Thymus (tissue), 14 donors: ENCODE measurements at places on chromosomes 5 and 9. TPM values are rescaled to one million over a fixed set of nuclear protein-coding genes. Genes with fewer than 3 reads are reported as not detected.

The DMGDH gene
- 0.99 TPM for total RNA-seq

GRCh38 chr5:143931476-143931875 is 119.5 kb downstream of the HMHB1 start:
- H3K27ac ChIP-seq, result no peak overlapping the region
- DNase-seq, result no peak
- H3K27me3 ChIP-seq, result no peaks in the 10 kb centered on the region
- no peak overlapping the region for H3K4me3 ChIP-seq
- H3K4me1 ChIP-seq, result no peaks in the 10 kb centered on the region

DNA sequence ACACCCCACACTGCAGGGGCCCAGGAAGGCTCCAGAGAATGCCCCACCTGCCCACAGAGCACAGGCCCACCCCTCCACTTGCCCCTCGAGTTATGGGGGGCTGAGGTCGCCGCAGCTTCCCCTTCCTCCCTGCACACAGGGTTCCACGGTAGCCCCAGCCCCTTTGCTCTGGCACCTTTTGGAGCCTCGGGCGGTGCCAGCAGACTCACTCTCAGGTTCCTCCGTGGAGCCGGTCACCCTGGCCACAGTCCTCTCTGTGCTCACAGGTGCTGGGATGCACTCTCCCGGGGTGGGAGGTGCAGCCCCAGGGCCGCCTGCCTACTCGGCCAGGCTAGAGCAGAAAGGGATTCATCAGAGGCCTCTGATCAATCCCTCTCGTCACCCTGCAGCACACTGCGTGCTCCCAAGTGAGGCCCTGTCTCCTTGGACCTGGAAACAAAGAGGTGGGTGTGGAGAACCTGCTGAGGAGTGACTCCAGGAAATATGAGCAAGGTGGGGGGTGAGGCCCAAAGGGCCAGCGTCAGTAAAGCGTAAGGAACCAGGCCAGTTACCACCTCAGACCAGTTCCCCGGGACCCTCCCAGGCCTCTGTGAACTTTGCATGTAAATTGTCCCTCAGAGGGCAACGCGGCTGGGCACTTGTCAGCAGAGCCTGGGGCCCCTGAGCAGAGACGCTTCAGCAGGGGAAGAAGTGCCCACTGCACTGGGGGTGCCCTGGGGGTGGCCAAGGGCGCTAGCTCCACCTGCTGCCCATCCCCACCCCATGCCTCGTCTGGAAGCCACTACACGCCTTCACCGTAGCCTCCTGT is 167.8 kb downstream of the OLFM1 start:
- H3K36me3 ChIP-seq, result no peaks in the 10 kb centered on the region
- H3K4me3 ChIP-seq, result no peak overlapping the region
- no peak for DNase-seq
- no peak overlapping the region for H3K27ac ChIP-seq

- H3K27ac ChIP-seq, result no peak overlapping the region
- no peak overlapping the region for H3K4me3 ChIP-seq
- H3K36me3 ChIP-seq, result no peaks in the 10 kb centered on the region
- no peaks in the 10 kb centered on the region for H3K27me3 ChIP-seq
- no peaks in the 10 kb centered on the region for H3K4me1 ChIP-seq
Measured at GRCh38 chr5:82901281-82901888, 175.8 kb downstream of the TMEM167A start.

- peak; percentile 43 for DNase-seq
- no peaks in the 10 kb centered on the region for H3K36me3 ChIP-seq
- H3K27me3 ChIP-seq, result no peaks in the 10 kb centered on the region
- no peak overlapping the region for H3K4me3 ChIP-seq
- peak overlapping the region; percentile 70 for H3K27ac ChIP-seq
Measured at GRCh38 chr5:135426102-135427082, 20.8 kb downstream of the DCANP1 start.

- no peaks in the 10 kb centered on the region for H3K27me3 ChIP-seq
- DNase-seq, result no peak
- H3K36me3 ChIP-seq, result peaks cover 37% of the 10 kb centered on the region
- no peak overlapping the region for H3K4me3 ChIP-seq
- H3K4me1 ChIP-seq, result peaks cover 10% of the 10 kb centered on the region
- no peak overlapping the region for H3K27ac ChIP-seq
Measured at GRCh38 chr9:122819326-122819725, 9.1 kb downstream of the PDCL start.

The PCDHGA6 gene
- 0.47 TPM for total RNA-seq

The IDNK gene
- 19.2 TPM for total RNA-seq

- H3K27me3 ChIP-seq, result no peaks in the 10 kb centered on the region
- no peak for DNase-seq
- H3K4me3 ChIP-seq, result no peak overlapping the region
- H3K4me1 ChIP-seq, result no peaks in the 10 kb centered on the region
- H3K36me3 ChIP-seq, result no peaks in the 10 kb centered on the region
Measured at GRCh38 chr5:175738126-175738525, 80.3 kb downstream of the HRH2 start.

DNA sequence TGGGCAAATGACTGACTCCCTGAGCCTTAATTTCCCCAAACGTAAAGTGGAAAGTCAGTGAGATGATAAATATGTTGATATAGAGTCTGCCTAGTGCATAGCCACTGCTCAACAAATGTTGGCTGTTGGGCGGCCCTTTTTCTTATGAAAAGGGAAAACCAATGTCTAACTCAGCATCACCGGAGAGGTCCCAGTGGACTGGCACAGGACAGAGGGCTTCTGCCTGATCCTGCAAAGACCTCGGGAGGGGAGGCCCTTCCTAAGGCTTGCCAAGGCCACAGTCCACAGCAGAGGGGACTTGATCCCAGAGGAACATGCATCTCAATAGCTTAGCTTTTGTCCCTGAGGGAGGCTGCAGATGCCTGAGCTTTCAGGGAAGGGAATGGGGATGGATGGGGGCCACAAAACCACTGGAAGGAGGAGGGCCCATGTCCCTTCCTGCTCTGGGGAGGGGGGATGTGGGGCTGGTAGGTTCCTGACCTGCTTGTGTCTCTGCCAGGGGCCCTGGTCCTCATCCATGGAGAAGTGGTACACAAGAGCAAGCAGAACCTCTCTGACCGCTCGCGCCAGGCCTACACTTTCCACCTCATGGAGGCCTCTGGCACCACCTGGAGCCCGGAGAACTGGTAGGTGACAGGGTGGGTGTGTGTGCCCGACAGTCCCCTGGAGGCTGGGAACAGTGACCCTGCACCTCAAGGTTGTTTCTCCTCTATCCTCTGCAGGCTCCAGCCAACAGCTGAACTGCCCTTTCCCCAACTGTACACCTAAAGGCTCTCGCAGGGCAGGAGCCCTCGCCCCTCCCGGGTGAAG is 6.3 kb downstream of the DOLK start:
- no peak overlapping the region for H3K27ac ChIP-seq
- H3K27me3 ChIP-seq, result no peaks in the 10 kb centered on the region
- DNase-seq, result no peak
- no peaks in the 10 kb centered on the region for H3K36me3 ChIP-seq
- H3K4me1 ChIP-seq, result no peaks in the 10 kb centered on the region

The ADAMTS16 gene
- 0.14 TPM for total RNA-seq

DNA sequence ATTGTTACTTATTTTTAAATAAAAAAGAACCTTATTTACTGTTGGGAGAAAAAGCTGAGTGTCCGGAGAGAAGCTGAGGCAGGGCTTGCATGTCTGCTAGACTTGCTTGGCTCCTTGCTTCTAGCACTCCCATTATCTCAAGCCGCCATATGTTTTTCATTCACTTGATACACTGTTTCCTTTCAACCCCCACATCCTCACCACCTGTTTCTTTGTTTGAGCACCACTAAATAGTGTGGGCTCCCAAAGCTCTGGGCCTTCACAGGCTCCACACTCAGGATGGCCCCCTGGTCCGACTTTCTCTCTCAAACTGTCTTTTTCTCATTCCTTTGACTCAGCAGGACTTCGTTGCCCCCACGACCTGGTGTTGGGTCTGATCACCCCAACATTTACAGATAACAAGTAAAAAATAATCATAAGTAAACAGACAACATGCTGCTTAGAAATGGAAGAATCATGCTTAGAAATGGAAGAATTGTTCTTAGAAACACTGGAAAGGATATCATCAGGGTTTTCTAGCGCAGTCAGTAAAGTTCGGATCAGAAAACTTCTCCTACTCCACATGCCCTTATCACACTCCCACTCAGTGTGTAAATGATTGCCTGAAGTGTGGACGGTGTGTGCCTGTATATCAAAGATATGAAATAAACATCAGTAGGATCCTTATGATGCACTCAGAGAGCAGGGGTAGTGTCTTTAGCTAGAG is 58.5 kb downstream of the APTX start:
- no peak overlapping the region for H3K27ac ChIP-seq
- DNase-seq, result no peak

The SLC4A9 gene
- not detected for total RNA-seq

DNA sequence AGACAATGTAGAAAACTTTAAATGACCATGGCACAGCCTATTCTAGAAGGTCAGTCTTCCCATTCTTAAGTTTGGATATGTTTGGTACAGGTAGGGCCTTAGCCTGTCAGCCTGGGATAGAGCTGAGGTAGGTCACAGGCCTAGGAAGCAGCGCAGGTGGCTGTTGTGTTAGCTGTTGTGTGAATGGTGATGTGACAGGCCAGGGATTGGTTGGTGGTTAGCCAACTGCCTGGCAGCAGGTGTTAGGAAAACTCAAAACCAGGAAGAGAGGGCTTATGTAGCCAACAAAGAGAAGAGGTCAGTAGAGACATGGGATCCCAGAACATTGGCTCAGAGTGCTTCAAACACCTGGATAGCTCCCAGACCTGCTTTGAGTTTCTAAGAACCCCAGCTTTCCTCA is 84.2 kb downstream of the FBXO38 start:
- H3K27me3 ChIP-seq, result no peaks in the 10 kb centered on the region
- H3K4me1 ChIP-seq, result no peaks in the 10 kb centered on the region
- no peak overlapping the region for H3K4me3 ChIP-seq

The MVB12B gene
- total RNA-seq, result 4.4 TPM

DNA sequence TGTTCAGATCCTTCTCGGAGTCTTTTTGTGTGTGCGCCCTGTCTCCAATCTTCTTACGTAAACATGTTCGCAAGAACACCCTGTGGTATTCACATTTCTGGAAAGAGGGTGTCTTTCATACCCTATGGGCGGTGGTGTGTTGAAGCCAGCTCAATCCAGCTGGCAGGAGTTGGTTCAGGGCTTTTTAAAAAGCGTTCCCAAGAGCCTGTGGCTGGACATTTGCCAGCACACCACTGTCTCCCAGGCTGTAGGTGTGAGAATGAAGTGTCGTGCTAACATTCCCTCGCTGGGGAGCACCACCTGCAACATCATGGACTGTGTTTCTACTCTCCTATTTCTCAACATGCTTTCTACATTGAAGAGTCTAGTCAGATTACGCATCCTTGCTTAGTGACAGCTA is 51.7 kb downstream of the S1PR3 start:
- H3K4me1 ChIP-seq, result no peaks in the 10 kb centered on the region
- H3K36me3 ChIP-seq, result no peaks in the 10 kb centered on the region
- no peak overlapping the region for H3K27ac ChIP-seq
- H3K4me3 ChIP-seq, result no peak overlapping the region
